ENCODE measurements at places on chromosomes 13 and 19.

DNA sequence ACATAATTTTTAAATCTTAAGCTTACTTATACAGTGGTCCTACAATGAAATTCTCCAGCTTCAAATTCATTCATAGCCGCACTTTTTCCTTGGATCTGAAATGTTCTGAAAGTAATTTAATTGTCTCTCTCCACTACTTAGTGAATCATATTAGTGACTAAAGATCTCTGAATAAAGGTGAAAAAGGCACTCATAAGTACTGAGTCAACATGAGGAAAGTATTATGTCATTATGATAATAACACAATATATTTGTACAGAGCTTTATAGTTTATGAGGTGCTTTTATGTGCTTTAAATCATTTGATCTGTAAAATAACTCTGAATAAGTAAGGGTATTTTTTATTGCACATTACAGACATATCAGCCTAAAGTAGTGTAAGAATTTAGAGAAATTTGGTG, 628.2 kb upstream of the SLITRK5 start:
- no peak for DNase-seq

GRCh38 chr19:13962699-13963602, 10.6 kb downstream of the DCAF15 start:
- no peak for DNase-seq

GRCh38 chr13:48132961-48133360, 38.1 kb upstream of the MED4 start:
- DNase-seq = no peak

DNA sequence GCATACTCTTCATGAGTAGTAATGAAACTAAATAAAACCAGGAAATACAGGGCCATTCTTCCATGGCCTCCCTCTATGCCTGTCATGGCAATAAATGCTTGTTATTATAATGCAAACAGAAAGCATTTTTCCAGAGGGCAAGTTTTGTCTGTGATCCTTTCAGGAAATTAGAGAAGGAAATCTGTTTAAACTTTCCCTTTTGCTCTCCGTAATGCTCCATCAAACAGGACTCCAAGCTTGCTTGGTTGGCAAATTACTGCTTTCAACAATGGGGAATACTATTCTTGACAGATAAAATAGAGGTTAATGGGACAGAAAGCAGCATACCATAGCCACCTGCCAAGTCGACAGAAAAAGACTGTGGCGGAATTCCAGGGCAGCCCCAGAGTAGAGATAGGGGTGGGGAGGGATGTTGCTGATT, 252.5 kb downstream of the LHFPL6 start:
- no peak for DNase-seq

DNA sequence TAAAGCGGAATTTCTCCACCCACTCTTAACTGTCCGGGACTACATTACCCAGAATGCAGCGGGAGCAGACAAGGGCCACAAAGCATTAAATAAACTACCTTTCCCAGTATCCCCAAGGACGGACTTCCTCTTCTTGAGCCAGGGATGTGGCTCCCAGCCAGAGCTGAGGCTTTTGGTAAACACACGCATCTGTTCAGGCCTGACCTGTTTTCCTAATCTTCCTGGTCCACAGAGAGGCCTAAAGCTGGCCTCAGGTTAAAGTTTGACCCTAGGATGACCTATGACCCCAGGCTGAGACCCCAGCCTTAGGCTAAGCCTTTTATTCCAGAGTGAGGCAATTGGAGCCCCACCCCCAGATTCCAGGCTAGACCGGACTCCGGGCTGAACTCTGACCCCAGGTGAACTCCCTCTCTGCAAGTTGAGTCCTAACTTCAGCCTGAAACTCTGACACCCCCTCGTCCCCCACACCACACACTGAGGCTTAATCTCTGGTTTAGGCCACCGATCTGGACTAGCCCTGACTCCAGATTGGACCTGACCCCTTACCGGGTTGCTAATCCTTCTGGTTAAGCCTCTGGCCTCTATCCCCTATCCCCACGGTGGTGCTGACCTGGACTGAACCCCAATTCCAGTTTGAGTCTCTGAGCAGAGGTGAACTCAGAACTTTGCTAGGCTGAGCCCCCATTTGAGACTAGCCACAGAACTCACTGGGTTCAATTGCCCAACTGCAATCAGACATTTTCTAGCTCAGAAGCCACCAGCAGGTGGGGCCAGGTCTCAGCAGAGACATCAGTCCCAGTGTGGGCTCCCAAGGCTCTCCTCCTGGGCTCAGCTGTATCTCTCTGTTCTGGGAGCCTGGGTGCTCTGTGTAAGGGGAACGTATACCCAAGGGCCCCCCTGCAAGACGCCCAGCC, 750 bp upstream of the GPR108 start:
- peak; percentile 42 for DNase-seq

DNA sequence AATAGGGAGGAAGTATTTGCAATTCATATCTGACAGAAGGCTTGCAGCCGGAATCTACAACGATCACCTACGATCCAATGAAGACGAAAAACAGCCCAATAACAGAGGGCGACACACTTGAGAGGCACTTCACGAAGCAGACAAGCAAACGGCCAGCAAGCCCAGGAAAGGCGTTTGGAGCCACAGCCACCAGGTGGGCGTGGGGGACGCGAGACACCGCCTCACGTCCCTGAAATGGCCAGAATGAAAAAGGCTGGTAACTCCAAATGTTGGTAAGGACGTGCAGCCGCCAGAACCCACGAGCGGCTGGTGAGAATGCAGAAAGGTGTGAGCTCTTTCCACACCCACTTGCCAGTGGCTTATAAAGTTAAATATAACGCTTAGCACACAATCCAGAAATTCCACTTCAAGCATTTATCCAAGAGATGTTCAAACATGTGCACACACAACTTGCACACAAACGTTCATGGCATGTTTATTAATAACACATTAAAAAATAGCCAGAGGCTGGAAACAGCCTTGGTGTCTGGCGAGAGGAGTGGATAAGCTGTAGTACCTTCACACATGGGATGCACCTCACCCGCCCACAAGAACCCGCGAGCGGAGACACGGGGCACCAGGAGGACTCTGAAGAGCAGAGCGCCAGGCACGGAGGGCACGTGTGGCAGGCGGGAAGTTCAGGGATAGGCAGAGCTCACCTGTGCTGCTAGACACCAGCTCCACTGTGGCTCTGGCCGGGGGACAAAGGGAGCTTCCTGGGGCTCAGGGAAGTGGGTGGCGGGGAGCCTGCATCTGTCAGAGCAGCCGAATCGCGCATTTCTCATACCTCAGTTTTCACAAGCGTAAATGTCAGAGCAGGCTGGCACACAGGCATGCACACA, 89.3 kb downstream of the SPACA7 start:
- no peak for DNase-seq

GRCh38 chr13:113527272-113527958, 36.9 kb upstream of the DCUN1D2 start:
- no peak for DNase-seq

- DNase-seq = no peak
Measured at GRCh38 chr13:99380921-99381645, 73.9 kb upstream of the GPR183 start.

Data from stimulated activated CD8-positive, alpha-beta memory T cell treated with anti-CD3 and anti-CD28 coated beads, Interleukin-4, amount 100 ng/mL, for 1 hour (primary cell).